ENCODE measurements at places on chromosomes 13 and 19.
A peak's percentile ranks its signal among the peaks of the same experiment; 100 is the strongest.

DNA sequence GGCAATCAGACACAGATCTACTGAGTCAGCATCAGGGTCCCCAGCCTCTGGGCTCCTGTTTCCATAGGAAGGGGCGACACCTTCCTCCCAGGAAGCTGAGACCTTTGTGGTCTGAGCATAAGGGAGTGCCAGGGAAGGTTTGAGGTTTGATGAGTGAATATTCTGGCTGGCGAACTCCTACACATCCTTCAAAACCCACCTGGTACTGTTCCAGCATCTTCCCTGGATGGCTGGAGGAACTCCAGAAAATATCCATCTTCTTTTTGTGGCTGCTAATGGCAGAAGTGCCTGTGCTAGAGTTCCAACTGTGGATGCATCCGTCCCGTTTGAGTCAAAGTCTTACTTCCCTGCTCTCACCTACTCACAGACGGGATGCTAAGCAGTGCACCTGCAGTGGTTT lies 9.2 kb downstream of the INSL3 start:
- DNase-seq = no peak

DNA sequence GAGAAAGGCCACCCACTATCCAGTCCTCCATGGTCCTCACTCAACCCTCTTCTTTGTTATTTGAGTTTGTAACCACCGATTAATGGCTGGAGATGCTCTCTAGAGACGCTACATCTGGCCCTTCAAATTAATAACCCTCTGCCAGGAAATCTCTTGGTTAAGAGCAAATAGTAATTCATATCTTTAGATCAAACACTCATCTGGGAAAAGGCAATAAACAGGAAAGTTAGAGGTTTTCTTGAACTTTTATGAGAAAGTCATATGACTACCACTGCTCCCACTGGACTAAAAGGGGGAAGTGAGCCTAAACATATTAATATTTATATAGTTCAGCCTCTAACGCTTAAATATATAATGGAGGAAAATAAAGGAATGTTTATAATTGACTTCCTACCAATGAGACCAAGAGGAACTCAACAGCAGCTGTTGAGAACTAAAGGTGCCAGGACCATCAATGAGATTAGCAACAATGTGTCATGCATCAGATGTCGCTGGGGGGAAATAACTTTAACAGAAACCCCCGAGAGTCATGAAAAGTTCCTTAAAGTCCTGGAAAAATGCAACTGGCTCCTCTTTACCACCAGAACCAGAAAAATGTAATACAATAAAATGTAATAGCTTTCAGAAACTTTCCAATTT lies 2.7 kb downstream of the TBC1D4 start:
- DNase-seq = no peak

DNA sequence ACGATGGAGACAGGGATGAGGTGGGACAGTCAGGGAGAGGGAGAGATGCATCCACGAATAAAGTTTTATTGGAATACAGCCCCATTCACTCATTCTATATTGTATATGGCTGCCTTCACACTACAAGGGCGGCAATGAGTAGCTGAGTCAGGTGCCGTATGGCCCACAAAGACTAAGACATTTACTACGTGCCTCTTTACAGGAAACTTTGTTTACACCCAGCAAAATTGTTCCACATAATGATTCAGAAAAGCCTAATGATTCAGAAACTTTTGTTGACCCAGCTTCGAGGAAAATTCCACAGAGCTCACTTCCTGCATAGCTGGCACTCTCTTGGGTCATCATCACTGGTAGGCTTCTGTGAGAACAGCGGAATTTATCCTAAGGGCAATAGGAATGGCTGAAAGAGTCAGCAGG lies 87.3 kb upstream of the PEG3 start:
- DNase-seq = no peak

DNA sequence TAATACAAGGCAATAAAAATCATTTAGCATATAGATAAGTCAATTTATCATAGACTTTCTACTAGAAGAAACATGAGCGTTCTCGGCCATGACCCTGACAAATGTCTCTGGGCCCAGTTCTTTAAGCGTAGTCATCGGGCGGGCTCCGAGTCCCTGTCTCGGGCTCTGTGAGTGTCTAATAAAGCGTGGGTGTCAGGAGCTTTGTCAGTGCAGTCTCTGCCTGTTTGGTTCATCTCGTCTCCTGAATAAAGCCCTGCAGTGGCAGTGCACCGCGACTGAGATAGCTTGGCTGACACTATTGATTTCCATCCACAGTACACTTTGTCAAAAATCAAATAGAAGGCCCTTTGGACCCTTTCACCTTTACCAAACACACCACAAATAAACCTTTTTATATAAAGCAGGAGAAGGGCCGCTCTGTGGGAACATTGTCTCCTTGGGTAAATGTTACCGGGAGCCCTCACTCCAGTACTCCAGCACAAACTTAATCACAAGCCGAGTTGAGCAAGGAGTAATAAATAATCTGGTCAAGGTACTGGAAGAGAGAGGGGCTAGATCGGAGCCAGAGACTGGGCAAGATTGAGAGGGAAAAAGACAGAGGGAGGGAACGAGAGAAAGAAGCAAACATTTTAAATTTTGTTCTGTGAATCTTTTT lies 368.2 kb upstream of the TSHZ3 start:
- no peak for DNase-seq

GRCh38 chr13:73593199-73593765 lies 534.5 kb downstream of the KLF5 start:
- DNase-seq = no peak

- no peak for DNase-seq
Observed at GRCh38 chr13:48315969-48316650, 12.6 kb downstream of the RB1 start.

- no peak for DNase-seq
Observed at GRCh38 chr19:3586707-3587346, 1.5 kb downstream of the GIPC3 start.

DNA sequence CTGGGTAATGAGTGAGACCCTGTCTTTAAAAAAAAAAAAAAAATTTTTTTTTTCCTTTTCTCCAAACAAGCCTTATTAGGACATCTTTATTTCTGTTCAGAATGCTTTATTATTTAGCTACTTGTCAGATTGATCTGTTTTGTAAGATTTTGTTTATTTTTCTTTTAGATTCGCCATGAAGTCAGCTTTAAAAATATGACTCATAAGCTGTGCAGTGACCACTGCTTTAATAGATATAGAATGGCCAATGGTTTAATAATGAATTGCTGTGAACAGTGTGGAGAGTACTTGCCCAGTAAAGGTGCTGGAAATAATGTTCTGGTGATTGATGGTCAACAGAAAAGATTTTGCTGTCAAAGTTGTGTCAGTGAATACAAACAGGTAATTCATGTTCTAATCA lies 47.7 kb downstream of the ZMYM2 start:
- no peak for DNase-seq

DNA sequence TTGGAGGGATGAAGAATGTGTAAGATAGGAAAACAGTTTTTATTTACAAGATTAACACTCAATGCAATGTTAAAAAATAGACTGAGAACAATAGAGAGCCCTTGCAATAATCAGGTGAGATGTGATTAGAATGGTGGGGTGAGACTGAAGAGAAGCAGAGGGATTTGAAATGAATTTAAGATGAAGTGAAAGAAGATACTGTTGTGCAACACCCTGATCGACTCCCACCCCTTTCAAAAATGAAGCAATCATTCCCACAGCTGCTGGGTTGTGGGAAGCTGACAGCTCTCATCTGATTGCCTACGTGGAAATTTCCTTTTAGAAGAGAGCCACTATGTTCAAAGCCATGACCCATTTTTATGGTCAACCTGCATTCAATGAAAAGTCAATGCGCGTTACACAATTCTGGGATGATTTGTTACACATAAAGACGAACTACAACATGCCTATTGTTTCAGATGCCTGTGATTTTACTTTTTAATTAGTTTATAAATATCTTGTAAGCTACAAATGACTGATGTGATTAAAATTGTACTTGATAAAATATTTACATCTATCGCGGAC lies 1374.8 kb downstream of the PCDH9 start:
- DNase-seq = no peak

DNA sequence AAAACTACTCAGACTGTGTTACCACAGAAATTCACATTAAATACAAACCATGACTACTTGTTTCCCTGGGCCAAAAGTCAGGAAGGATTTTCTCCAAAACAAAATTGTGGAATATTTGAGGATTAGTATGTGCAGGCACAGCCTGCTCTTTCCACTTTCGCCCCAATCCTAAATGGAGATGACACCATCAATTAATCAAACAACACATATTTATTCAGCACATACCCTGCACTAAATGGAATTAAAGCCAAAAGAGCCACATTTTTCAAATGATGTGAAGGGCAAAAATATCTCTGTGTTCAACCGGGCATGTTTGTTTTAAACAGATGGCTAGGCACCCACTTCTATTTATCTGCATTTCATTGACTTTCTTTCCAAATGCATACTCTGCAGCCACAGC lies 523.1 kb downstream of the DCT start:
- DNase-seq = no peak

GRCh38 chr13:99639126-99639525 lies 137.9 kb downstream of the TM9SF2 start:
- no peak for DNase-seq

DNA sequence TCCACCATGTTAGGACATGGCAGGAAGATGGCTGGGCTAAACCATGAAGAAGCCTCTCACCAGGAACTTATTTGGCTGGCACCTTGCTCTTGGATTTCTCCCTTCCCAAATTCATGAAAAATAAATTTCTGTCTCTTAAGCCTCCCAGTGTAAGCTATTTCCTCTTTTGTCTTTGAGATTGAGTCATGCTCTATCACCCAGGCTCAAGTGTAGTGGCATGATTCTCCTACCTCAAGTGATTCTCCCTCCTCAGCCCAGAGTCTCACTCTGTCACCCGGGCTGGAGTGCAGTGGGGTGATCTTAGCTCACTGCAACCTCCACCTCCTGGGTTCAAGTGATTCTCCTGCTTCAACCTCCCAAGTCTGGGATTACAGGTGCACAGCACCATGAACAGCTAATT lies 12.6 kb downstream of the ZNF888 start:
- no peak for DNase-seq

- DNase-seq = no peak
Observed at GRCh38 chr19:45901912-45902650, at the start of gene MYPOP. Gene MYPOP (minus strand): TSS chr19:45902613. CDS start chr19:45901773, 840 bp downstream.

DNA sequence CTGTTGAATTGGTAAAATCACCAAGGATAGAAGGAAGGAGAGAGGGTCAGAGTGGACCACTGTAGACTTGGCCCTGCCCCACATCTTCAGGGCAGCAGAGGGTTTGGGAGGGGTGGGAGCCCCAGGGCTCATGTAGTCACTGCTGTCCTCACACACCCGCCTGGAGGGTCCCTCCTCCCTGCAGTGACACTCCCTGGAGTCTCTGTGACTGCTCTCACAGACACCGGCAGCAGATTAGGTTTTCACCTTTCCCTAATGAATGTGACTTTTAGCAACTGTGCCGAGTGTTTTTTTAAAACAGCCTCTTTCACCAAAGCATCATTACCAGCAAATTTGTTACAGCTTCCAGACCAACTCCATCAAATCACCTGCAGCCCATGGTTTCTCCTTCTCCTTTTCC lies 45.7 kb upstream of the CCNE1 start:
- no peak for DNase-seq

- no peak for DNase-seq
Observed at GRCh38 chr13:64052521-64052920, 2636.9 kb upstream of the PCDH20 start.

GRCh38 chr19:7469669-7470285 lies 19.1 kb downstream of the PEX11G start:
- DNase-seq = no peak

DNA sequence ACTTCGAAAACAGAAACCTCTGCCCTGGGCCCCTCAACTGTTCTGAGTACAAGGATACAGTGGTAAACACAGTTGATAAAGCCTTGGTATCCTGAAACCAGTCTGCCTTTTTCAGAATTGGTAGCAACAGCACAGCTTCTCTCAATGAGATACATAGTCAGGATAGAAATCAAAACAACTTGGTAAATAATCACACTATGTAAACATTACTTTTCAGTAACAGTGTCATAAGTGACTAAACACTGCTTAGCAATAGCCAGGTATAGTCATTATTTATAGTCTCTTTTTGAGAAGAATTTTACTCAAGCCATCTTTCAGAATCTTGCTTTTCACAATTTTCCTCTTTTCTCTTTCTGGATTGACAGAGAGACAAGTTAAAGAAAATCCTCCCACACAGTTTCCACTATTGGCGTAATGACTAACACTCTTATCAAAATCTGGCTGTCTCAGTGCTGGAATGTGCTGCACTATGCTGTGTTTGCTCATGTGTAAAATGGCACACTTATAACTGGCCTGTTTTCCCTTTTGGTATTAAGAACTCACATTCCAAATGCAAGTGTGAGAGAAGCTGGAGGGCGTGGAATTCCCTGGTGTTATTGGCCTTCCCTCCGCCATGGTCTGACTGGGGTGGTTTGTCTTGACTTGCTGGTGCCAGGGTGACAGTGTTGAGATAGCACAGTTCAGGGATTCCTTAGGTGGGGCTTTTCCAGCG lies 368.8 kb downstream of the TDRD3 start:
- no peak for DNase-seq

DNA sequence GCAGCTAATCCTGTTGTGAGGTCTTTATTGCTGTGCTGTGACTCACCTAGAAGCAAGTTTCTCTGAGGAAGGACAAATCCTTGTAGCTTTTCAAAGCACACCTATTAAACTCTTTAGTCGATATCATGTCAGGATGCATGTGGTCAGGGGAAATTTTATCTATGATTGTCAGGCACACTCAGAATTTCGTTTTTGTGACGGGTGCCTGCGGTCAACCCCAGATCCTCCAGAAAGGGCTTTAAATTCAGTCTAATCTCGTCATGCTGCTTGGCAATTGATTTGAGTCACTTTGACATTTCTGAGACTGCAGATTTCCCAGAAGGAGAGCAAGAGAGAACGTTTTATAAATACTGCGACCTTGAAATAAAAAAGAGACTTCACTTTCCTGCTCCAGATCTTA lies 316.9 kb downstream of the FGF9 start:
- no peak for DNase-seq

GRCh38 chr13:80141123-80141849 lies 199.6 kb downstream of the SPRY2 start:
- DNase-seq = no peak

DNA sequence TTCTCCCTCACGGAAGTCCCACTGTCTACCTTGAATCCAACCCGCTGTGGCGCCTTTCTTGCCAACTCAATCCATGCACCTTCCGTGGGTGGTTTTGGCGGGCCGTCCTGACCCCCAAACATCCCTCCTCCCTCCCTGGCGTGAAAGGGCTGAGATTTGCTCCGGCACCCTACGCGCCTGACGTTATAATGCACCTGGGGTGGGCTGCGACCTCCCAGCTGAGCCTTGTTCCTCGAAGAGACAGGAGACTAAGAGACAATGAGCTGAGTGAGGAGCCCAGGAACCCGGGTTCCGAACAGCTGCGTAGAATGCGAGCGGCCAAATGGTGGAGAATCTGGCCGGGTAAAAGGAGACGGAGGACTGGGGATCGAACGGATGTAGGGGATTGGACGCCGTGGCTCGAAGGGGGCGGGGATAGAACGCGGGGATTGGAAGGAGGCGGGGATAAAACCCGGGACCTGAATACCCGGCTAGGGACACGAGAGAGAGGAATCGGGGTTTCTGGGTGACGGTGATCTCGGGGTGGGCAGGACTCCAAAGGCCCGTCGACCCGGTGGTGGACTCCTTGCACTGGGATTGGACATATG lies at the start of gene CPT1C:
Gene CPT1C (plus strand): TSS at position 461 of the 587 bp plus-strand sequence. CDS start 1,137 bp downstream, outside the sequence.
- peak; percentile 60 for DNase-seq
